ENCODE measurements at places on chromosomes 1 and 21. TPM values are rescaled to one million over a fixed set of nuclear protein-coding genes. Genes with fewer than 3 reads are reported as not detected.

GRCh38 chr1:117616356-117616755, 10.5 kb downstream of the TENT5C start:
- H3K27ac ChIP-seq = peak overlapping the region; percentile 72
- H3K4me3 ChIP-seq = no peak overlapping the region
- H3K36me3 ChIP-seq = no peaks in the 10 kb centered on the region
- peaks cover 21% of the 10 kb centered on the region for H3K4me1 ChIP-seq
- no peak for DNase-seq

DNA sequence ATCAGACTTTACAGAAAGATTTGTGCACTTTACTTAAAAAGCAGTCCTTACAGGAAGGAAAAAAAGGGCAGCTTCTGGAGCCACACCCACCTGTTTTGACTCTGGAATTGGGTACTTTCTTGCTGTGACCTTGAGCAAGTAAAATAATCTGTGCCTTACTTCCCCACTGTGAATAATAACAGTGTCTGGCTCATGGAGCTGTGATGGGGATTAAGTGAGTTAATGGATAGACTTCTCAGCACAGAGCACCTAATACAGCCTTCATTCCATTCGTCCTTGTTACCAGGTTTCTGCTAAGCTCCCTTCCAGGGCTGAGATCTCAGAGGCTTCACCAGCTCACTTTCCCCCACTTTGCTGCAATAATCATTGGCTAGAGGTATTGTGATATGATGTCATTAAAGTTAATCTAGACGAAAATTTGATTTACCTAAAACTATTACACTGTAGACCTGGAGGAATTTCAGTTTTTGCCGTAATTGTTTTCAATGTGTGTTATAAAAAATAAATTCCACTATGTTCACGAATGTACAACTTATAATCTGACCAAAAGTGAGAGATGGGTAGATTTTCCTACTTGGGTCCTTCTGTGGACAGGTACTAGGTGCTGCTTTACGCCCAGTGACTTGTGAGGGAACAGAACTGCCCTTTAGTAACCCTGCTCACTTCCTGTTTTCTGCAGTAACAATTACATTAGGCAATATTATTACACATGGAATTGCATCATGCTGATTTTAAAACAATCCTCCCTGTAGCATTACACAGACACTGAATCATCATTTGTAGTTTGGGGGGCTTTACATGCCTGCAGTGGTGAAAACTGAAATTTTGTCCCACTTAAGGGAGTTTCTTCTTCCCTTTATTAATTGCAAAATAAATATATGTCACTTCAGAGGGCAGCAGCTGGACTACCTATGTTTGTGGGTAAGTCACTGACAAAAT, 19.7 kb upstream of the ABCG1 start:
- H3K27me3 ChIP-seq = no peaks in the 10 kb centered on the region
- peaks cover 75% of the 10 kb centered on the region for H3K4me1 ChIP-seq
- H3K36me3 ChIP-seq = no peaks in the 10 kb centered on the region
- peak overlapping the region; percentile 85 for H3K27ac ChIP-seq
- peak overlapping the region; percentile 68 for H3K4me3 ChIP-seq
- peak; percentile 60 for DNase-seq

DNA sequence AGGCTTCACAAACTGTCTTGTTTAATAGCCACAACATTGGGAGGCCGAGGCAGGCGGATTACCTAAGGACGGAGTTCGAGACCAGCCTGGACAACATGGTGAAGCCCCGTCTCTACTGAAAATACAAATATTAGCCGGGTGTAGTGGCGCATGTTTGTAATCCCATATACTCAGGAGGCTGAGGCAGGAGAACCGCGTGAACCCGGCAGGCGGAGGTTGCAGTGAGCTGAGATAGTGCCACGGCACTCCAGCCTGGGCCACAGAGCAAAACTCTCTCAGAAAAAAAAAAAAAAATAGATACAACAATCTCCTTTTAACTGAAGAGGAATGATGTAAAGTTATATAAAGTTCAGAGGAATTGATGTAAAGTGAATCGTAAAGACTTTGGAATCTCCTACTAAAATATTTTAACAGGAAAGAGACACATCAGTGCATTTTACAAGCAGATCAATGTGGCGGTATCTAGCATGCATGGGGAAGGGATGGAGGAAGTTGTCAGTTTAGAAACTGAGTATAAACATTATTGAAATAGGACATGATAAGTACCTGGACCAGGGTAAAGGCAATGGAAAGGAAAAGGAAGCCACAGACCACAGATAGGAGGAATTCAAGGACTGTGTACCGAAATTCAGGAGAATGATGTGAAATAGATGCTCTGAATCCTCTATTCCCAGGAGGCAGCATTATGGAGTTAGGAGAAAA, 41.5 kb downstream of the PTPRC start:
- peaks cover 28% of the 10 kb centered on the region for H3K36me3 ChIP-seq
- peak overlapping the region; percentile 99 for H3K27ac ChIP-seq
- H3K4me3 ChIP-seq = peak overlapping the region; percentile 79
- H3K27me3 ChIP-seq = no peaks in the 10 kb centered on the region
- no peak for DNase-seq

- no peak overlapping the region for H3K27ac ChIP-seq
- H3K4me1 ChIP-seq = peaks cover 2% of the 10 kb centered on the region
- H3K36me3 ChIP-seq = no peaks in the 10 kb centered on the region
Observed at GRCh38 chr1:9481048-9481447, 58.2 kb upstream of the SLC25A33 start.

DNA sequence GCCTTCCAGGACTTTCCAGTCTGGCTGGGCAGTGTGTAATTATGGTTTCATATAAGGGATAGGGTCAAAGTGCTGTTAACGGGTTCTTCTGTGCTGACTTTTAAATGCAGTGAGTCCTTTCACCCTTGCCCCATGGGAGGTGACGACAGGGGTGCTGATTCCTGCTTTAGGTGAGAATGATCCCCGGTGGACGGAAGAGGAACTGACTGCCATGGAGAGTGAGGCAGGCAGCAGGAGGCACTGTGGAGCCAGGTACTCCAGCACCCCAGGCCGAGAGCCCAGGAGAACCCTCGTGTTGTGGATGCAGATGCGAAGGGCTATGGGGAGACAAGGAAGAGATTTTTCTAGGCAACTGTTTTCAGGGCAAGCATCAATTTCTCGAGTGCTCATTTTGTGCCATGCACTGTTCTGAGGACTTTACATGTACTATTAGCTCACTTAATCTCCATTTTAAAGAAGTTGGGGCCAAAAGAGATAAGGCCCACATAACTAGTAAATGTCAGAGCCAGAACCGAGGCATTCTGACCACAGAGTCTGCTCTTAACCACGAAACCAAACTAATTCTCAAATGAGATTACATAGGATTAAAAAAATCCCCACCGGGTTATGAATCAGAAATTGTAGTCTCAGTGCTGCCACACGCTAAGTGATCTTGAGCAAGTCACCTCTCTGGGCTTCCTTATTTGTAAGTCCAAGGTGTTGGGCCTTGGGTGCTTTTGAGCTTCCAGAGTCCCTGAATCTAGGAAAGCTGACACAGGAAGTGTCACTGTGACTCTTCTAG, 28.2 kb downstream of the STPG1 start:
- peaks cover 3% of the 10 kb centered on the region for H3K4me1 ChIP-seq
- no peak overlapping the region for H3K4me3 ChIP-seq
- no peak for DNase-seq
- H3K27me3 ChIP-seq = no peaks in the 10 kb centered on the region

- H3K36me3 ChIP-seq = peaks cover 8% of the 10 kb centered on the region
- DNase-seq = no peak
- peaks cover 24% of the 10 kb centered on the region for H3K27me3 ChIP-seq
- peaks cover 1% of the 10 kb centered on the region for H3K4me1 ChIP-seq
- H3K4me3 ChIP-seq = no peak overlapping the region
- H3K27ac ChIP-seq = no peak overlapping the region
Observed at GRCh38 chr1:231139659-231140654, 21.9 kb upstream of the TRIM67 start.

- H3K27ac ChIP-seq = no peak overlapping the region
- no peaks in the 10 kb centered on the region for H3K36me3 ChIP-seq
- no peaks in the 10 kb centered on the region for H3K4me1 ChIP-seq
- H3K4me3 ChIP-seq = no peak overlapping the region
Observed at GRCh38 chr1:209404577-209404976, 178.9 kb upstream of the CAMK1G start.

GRCh38 chr1:14913482-14914177, 239.9 kb upstream of the TMEM51 start:
- H3K4me3 ChIP-seq = no peak overlapping the region
- no peaks in the 10 kb centered on the region for H3K4me1 ChIP-seq
- no peaks in the 10 kb centered on the region for H3K36me3 ChIP-seq
- H3K27ac ChIP-seq = no peak overlapping the region
- H3K27me3 ChIP-seq = no peaks in the 10 kb centered on the region

AKR7A3 gene
- polyA plus RNA-seq = not detected

KCNQ4 gene
- polyA plus RNA-seq = 0.08 TPM

ST6GALNAC3 gene
- 0.38 TPM for polyA plus RNA-seq

AGL gene
- 9.8 TPM for polyA plus RNA-seq

Measured in naive thymus-derived CD8-positive, alpha-beta T cell (primary cell).